ENCODE measurements at places on chromosomes 6 and 20.
A peak's percentile ranks its signal among the peaks of the same experiment; 100 is the strongest.

DNA sequence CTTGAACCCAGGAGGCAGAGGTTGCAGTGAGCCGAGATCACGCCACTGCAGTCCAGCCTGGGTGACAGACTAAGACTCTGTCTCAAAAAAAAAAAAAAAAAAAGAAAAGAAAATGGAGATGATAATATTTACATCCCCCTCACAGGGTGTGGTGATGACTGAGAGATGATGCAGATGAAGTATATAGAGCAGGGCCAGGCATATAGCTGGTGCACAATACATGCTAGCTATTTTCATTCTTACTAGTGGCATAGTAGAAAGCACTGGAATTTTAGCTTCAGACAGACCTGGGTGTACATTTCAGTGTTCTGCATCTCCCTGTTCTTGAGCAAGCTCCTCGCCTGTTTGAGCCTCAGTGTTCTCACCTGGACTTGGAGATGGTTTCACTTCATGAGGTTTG, 36.9 kb downstream of the CEBPB start:
- no peak for DNase-seq

DNA sequence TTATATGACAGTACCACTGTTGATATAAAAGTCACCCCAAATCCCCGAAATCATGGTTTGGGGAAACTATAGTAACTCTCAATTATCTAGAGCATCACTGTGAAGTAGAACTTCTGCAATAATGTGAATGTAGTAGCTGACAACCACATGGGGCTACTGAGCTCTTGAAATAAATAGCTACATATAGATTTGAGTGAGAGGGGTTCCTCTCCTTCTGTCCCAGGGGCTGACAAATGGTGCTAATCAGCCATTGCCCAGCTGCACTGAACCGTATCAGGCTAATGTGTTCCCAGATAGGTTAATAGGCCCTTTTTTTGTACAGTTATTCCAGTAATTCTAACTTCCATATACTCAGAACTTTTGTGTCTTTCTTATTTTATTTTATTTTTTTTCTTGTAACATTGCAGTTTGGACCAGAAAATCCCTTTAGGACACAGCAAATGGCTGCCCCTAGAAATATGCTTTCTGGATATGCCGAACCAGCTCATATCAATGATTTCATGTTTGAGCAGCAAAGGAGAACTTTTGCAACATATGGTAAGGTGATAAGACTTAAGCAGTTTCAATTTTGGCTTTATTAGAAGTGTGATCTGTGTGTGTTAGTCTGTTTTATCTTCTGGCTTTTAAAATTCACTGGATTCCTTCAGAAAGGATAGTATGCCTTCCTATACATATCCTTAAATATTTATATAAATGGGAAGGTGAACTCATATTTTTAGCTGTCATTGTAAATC, 21.1 kb downstream of the CDC40 start:
- no peak for DNase-seq

GRCh38 chr6:163974322-163974721, 559.8 kb downstream of the QKI start:
- no peak for DNase-seq

GRCh38 chr20:20369250-20370093, 1.6 kb downstream of the INSM1 start:
- no peak for DNase-seq

DNA sequence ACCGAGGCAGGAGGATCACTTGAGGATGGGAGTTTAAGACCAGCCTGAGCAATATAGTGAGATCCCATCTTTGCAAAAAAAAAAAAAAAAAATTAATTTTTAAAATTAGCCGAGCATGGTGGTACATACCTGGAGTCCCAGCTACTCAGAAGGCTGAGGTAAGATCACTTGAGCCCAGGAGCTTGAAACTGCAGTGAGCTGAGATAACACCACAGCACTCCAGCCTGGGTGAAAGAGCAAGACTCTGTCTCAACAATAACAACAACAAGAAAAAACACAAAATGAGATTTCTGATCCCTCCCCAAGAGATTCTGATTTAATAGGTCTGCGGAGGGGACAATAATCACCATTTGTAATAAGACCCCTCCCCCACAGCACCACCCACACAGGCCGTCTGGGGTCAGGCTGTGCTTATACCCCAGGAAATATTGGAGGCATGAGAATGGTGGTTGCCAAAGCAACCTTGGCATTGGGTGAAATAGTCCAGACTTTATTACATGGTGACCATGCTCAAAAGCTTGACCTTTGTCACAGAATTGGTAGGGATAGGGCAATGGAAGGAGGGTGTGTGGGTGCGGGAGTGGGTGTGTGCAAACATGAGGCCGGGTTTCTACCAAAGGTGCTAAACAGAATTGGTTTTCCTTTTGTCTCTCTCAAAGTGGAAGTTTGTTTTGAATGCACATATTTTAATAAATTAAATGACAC, 24.4 kb upstream of the ADTRP start:
- no peak for DNase-seq

- no peak for DNase-seq
These were observed 144.1 kb downstream of the MTHFD1L start for GRCh38 chr6:151009576-151009975.

- DNase-seq: peak; percentile 56
These were observed 719.4 kb downstream of the EPM2A start for GRCh38 chr6:145015739-145016558.

Data from COLO829 (cell line).